ENCODE measurements at places on chromosomes 4 and X.

- DNase-seq: no peak
These were observed 92.6 kb downstream of the TSPAN5 start for GRCh38 chr4:98565681-98566301.

DNA sequence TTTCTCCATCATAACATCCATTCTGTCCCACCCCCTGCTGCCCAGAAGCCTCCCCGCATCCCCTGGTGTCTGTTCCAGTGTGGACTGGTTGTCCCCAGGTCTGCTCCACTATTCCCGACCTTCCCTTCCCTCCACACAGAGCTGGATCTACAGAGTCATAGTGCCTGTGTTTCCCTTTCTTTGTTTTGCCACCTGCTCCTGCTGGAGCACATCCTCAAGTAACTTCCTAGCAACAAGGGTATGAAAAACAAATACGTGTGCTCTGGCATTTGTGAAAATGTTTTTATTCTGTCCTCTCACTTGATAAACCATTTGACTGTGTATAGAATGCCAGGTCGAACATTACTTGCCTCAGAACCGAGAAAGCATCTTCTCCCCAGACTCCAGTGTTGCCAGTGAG is 29.9 kb upstream of the ADRA2C start:
- no peak for DNase-seq

- no peak for DNase-seq
These were observed 147.4 kb upstream of the RPS6KA3 start for GRCh38 chrX:20414066-20414465.

DNA sequence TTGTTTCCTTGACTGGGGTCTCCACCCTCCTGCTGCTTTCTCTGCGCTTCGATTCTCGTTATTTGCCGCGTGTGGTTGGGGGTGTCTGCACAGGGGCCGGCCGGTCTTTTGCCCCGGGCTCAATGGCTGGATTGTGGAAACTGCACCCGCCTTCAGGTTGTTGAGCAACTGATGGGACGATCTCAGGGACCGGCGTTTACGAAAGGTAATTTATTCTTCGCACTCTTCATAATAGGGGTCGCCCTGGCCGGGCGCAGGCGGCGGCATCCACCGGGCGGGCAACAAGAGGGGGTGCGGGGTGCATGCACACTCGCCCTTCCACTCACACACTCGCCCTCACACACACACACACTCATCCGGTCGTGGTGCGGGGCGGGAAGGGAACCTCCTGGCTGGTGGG is 1.4 kb downstream of the ADGRL3 start:
- no peak for DNase-seq

- peak; percentile 45 for DNase-seq
These were observed 1.5 kb downstream of the TRIM2 start for GRCh38 chr4:153205757-153206156.

- DNase-seq: no peak
These were observed 87.8 kb downstream of the NCAPG start for GRCh38 chr4:17898553-17899055.

DNA sequence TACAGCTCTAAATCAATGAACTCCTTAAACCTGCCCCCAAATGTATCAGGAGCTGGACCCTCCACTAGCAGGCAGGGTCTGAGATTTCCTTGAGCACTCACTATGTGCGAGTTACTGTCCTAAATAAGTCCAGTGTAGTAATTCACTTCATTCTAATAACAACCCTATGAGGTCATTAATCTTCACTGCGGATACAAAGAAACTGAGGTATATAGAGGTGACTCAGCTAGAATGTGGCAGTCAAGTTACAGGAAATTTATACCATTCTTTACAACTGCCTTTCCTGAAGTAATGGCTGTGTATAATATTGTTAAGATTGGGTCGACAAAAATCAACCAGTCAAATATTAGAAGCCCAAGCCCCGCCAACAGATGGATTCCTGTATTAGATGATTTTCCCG is 473.9 kb upstream of the FTHL17 start:
- peak; percentile 36 for DNase-seq

DNA sequence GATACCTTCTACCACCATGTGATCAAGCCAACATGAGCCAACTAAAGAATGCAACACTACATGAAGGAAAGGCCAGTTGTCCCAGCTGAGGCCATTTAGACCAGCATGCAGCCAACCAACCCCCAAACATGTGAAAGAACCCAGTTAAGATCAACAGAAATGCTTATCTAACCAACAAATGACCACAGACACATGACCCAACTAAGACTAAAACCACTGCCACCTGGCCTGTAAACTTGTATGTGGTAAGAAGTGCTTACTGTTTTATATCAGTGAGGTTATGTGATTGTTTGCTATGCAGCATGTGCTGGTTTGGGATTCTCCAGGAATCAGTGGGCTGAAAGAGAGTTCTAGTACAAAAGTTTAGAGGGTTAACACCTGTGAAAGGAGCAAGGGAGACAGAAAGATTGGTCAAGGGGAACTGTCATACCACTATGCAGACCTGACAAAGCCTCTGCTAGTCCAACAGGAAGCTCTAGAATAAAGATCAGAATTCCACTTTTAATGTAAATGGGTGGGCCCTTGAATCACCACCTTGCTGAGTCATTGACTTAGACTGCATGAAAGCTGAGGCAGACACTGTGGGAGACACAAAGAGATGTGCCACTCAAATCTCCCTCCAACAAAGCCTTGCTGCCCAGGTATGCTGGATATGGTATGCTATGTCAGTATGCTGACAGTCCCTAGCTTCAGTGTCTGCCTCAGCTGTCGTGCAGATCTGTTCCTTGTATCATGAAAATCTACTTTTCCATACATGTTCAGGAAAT is 6.1 kb upstream of the SH3D19 start:
- DNase-seq: peak; percentile 31

- DNase-seq: peak; percentile 36
These were observed 53.9 kb downstream of the PROM1 start for GRCh38 chr4:16029886-16030285.

- DNase-seq: no peak
These were observed 231.0 kb upstream of the GATB start for GRCh38 chr4:151991884-151992167.

DNA sequence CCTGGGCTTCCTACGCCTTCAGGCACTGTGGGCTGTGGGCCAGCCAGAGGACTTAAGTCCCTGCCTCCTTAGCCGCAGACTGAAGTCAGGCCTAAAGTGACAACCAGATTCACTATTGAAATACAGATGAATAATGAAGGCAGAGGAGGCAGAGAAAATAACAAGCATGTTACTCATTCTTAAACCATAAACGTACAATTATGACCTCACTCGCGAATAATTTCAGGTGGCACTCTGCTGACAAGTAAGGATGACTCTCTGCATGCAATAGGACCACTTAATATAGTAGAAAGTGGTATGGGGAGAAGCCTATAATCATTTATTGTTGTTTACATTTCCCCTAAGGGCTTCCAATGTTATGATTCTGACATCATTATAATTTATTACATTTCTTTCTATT is 409.2 kb upstream of the FGF13 start:
- peak; percentile 18 for DNase-seq

- no peak for DNase-seq
These were observed 11.0 kb upstream of the SH3BP2 start for GRCh38 chr4:2781911-2782310.

GRCh38 chr4:7970361-7970946 is 30.8 kb upstream of the AFAP1 start:
- no peak for DNase-seq

DNA sequence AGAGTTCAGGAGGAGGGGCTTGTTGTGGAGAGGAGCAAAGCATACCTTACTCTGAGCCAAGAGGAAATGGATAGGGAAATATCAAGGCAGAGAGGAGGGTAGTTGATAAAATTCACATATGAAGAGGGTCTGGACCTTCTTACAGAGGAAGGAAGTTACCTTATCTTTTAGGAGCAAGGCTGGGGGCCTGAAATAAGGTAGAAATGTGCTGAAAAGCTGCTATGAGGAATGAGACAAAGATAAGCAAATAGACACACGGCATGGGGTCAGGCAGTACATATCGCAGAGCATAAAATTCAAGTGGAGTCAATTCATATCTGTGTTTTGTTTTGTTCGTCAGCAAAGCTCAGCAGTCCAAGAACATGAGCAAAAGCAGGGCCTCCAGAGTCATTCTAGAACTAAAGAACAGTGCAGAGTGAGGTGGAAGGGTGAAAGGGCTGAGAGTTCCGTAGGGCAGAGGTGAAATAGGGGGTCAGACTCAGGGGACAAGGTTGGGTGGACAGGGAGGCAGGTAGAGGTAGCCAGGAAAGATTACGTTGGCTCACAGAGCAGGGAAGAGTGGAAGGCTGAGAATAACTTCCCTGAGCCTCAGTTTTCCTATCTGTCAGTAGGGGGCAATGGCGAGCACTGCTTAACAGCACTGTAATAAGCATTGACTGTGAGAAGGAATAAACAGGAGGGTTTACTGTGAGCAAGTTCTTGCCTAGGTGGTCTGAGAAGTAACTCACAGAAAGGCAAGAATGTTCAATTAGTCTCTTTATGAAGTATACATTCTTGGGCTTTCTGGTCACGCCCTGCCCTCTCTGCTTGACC is 9.2 kb downstream of the VSIG4 start:
- peak; percentile 4 for DNase-seq

DNA sequence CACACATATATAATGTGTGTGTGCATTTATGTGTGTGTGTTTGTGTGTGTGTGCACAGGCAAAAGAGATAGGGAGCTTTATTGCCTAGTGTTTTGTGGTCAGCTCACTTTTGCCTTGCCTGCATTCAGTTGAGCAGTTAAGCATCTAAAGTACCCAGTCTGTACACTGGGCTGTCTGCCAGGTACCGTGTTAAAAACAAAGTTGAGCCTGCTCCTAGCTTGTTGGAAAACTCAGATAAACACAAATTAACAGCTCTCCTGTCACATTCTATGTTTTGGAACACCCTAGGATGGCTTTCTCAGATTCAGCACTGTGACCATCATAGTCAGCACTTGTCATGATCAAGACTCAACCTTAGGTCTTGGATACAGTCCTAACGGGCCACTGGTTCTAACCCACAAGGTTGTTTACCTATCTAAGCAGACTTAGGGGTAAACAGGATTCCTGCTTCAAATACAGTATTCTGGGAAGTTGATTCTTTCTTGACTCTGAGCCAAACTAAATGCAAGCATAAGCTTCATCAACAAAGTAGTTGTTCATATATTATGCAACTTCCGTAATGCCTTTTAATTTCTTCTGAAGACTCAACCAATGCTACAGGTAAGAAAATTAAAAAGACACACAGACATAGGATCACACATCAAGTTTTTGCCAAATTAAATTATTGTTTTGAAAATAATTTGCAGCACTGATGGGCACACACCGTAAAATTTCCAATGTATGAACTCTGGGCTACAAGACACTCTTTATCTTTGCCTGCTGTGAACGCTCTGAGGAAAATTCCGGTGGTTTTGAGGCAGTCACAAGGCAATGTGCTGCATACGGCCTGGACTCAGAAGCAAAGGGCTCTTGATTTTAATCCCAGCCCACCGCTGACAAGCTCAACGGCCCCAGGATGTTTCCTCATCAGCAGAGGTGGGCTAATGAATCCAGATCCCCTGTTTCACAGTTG is 11.3 kb upstream of the CD99 start:
- no peak for DNase-seq

- no peak for DNase-seq
These were observed 739.3 kb upstream of the FAM241A start for GRCh38 chr4:111405989-111406388.

DNA sequence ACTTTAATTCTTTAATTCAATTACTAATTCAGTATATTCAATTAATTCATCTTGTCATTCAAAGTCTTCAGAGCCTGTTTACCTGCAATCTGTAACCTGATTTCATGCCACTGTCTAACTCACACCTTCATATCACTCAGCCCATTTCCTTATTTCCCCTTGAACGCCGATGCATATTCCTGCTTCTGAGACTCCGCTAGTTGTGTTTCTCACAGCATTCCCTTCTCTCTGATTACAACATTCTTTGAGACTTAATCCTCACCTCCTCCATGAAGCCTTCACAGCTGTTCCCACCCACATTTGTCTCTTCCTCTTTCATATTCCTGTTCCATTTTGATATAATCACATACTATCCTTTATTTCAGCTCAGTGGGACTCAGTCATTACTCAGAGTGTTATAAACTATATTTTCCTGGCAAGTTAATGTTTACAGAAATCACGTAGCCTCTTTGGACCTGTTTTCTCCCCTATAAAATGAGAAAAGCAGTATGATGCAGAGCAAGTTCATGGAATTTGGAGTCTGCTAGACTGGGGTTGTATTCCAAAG is 69.0 kb downstream of the MAP9 start:
- DNase-seq: no peak

GRCh38 chr4:147596377-147596776 is 20.8 kb upstream of the TMEM184C start:
- peak; percentile 20 for DNase-seq

- DNase-seq: no peak
These were observed 624.3 kb upstream of the TENM3 start for GRCh38 chr4:181618896-181619295.

DNA sequence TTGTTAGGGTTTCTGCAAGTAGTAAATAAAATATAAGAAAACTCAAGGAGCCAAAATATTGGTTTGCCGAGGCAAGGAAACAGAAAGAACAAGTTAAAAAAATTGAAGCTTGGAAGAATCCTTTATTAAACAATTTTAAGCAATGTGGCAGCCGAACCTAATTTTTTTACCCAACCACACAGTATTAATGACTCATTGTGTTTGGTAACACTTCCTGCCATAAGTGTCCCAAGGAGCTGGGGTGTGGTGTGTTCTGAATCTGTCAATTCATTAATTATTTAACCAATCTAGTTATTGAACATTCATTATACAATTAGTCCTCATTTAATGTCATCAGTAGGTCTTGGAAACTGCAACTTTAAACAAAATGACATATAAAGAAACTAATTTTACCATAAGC is 19.3 kb upstream of the CPE start:
- DNase-seq: peak; percentile 58

DNA sequence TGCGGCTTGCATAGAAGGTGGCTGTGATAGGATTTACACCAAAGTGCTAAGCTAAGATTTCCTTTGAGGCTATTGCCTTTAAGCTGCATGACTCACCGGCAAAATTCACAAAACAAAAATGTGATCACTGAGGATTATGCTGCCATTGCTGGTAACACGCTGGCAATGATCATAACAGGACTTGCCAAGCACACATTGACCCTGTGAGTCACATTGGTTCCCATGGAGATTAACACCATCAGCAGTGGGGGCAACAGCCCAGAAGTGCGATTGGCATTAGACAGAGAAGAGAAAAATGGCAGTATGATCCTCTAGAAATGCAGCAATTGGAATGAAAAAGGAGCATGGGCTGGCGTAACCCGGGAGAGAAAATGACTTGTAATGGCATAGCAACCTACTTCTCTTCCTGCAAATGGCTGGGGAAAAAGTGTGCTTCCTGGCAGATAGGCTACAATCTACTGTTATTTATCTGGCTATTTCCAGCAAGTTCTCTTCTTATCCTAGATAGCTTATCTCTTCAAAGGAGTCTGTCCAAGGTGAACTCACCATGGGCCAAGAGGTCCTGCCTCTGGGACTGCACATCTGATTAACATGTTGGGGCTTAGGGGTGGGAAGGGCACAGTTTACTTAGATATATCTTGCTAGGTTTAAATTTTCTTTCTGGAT is 314.2 kb upstream of the IGFBP7 start:
- peak; percentile 71 for DNase-seq

GRCh38 chr4:24799544-24800324 is 4.4 kb downstream of the SOD3 start:
- DNase-seq: no peak

Measured in fibroblast of upper back skin (primary cell).